ENCODE measurements at places on chromosomes 2 and 18.

- no peak for DNase-seq
Observed at GRCh38 chr2:61419129-61419528, 51.8 kb downstream of the USP34 start.

DNA sequence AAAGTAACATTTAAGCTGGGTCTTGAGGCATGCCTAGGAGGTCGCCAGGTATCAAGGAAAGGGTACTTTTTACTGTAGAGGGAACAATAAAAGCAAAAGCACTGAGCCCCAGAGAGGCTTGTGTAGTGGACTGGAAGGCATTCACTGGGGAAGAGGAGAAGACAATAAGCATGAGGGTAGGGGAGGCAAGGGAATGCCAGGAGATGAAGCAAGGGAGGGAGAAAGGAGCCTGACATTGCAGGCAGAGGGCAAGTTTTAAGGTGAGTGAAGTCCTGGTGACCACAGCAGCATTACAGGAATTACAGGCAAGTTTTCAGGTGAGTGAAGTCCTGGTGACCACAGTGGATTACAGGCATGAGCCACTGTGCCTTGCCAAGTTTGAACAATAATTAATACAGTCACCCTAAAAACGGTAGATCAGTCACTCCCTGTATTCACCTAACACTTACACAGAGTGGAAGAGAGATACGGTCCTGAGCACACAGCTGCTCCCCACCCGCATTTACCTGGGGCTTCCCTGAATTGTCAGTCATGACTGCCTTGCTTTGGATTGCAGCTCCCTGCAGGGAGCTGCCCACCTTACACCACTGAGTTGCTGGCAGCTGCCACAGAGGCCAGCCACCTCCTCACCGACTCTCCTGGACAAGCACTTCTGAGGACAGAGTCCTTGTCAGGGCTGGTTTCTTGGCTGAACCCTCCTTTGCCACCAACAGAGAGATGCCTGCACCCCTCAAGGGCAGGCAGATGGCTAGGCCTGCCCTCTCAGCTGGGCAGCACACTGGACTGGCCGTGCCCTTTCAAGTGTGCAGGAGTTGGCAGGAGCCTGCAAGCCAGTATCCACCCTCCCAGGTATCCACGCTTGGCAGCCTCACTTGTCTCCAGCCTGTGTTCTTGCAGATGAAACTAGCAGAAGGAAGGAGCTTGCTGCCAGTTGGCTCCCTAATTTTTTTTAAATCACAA lies 153.2 kb upstream of the MSH6 start:
- DNase-seq: no peak

DNA sequence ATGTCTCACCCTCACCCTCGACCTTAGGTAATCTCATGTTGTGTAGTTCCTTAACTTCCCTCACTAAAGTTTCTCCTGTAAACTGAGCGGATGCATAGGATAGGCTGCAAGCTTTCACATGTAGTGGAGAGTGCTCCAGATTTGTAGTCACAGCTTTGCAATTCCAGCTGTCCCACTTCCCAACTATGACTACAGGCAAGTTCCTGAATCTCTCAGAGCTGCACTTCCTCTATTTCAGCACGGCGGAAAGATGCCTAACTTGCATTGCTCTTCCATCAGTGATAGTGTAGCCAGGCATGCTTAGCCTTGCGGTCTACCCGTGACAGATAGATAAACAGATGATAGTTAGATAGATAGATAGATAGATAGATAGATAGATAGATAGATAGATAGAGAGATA lies 183.1 kb upstream of the CCDC68 start:
- DNase-seq: no peak

DNA sequence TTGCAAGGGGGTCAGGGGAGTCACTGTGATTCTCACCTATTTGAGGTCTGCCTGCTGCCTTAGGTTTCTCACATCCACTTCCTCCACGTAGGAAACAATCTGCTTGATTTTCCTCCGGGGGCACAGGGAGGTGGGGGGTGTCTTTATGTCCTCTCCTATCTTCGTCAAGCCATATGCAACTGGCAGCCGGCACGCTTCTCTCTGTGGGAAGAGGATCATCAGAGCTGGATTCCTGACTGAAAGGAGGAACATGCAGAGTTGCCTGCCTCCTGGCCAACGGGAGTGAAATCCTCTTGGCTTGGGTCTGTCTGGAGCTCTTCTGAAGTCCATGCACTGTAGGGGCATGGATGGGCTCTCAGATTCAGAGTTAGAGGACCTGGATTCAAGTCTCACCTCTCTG lies 43.1 kb upstream of the ACVR1 start:
- DNase-seq: no peak

DNA sequence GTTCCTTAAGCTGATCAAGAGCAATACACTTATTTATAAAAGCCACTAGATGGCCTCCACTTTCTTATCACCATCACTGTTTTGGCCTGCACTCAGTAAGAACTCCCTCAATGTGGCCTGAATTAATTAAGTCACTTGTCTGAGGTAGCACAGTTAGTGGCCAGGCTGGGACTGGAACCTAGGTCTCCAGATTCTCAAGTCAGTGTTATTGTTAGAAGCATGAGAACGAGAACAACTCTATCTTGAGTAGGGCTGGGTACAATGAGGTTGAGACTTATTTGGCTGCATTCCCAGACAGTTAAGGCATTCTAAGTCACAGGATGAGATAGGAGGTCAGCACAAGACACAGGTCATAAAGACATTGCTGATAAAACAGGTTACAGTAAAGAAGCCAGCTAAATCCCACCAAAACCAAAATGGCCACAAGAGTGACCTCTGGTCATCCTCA lies 115.8 kb downstream of the SS18 start:
- DNase-seq: no peak

DNA sequence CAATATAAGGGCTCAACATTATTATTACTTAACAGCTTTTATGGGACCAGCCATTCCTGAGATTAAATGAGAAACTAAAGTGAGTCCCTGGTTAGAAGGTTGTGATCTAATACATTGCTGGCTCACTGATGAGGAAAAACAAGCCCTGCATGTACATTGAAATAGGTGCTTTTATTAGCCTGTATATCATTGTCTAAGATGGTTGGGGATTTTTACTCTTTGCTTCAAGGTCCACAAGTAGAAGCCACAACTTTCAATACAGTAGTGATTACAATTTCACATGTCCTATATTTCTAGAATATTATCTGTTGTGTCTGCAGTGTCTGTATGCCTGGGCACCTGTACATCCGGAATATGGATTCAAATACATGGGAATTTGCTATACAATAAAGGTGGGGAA lies 104.1 kb upstream of the FZD5 start:
- no peak for DNase-seq

DNA sequence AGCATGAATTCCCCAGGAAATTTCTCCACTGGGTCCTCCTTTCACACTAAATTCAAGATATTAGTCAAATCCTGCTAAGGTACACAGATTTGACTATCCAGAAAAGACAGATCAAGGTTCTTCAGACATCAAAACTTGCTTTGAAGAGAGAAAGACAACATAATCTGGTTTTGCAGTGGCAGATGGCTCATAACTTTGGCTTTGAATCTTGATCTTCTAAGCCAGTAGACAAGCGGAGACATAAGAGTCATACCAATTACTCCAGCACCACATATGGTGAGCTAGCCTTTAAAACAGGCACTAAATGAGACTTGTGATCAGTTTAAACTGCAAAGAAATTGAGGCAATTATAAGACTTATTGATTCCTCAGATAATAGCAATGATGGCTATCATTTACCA lies 29.3 kb downstream of the PDE11A start:
- DNase-seq: no peak

- DNase-seq: no peak
Observed at GRCh38 chr2:222391743-222392285, 32.5 kb upstream of the SGPP2 start.

DNA sequence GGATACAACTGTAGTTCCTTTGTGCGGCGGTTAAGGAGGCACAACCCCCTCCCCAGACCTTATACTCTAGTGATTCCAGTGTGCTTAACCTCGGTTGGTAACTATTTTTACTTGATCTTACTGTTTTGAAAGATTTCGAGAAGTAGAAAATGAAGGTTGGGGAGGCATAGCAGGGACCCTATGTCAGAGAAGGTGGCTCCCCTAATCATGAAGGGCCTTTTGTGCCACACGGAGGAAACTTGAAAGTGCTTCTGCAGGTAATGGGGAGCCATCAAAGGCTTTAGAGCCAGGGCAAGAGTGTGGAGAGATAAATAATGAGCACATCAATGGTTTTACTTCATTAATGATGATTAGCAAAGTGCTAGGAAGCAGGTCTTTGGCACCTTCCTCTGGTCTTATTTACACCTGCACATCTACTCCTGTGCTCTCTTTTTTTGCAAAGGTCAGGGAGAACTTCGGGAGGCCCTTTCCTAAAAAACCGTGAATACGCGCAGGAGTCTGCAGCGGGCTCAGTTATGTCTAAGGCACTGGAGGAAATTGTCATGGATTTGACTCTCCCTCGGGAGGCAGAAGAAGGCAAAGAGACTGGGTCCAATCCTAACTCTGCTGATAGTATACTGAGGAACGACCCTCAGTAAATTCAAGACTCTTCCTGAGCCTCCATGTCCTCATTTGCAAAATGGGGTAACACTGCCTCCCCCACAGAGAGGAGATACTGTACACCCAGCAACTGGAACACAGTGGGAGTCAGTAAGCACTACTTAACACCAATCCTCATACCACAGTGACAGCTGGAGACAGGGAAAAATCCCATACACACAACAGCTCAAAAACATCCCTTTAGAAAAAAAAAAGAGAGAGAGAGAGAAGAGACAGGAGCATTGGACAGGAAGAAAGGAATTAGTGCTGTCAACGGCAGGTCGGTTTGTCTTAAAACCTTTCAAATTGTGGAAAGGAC lies 81.6 kb downstream of the DDX1 start:
- DNase-seq: no peak

DNA sequence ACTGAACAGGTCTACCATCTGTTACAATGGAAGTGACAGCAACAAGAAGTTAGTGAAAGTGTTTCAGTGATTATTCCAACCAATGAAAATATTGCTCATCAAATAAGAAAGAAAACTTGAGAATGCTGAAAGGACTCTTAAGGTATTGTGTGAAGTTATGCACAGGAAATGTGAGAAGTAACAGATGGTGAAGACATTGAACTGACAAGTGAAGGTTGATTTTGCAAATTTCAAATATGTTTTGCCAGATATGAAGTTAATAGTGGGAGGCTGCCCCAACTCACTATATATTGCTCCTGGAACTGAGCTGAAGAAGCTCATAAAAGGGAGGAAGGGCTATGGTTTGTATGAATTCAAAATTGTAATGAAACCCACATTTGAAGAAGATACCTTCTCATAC lies 97.5 kb downstream of the PHLPP1 start:
- no peak for DNase-seq

DNA sequence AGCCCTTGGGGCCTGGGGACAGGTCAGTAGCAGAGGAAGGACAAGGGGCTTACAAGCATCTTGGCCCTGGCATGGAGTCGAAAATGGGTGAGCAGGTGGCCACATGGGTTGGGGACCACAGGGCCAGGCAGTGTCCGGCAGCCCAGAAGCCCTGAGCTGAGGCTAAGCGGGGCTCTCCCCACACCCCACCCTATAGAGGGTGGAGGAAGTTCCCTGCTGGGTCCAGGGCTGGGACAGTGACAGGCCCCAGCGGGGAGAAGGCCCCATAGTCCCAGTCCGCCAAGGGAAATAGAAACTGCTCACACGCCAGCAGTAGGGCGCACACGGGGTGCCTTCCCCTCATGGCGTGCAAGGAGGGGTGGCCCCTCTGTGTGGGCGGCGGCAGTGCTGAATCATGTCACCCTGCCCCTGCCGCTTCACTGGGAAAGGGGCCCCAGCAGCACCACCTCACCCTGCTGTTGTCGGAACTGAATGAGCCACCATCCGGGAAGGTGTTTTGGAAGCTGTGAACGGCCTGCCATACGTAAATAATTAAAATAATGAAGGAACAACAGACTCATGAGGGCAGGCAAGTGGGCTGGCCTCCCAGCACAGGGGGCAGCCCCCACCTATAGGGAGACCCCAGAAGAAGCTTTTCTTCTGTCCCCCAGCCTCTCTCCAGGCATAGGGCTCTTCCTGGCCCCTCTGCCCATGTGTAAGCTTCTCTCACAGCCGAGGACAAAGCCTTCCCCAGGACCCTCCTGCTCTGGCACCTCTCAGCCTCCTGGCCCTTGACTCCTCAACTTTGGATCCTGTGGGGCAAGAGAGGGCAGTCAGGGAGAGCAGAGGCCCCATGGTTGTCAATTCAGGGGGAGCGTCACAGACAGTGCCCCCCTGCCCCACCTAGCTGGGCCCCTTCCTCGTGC lies 12.7 kb upstream of the DUSP2 start:
- DNase-seq: no peak

- DNase-seq: no peak
Observed at GRCh38 chr2:26527726-26528585, 50.0 kb upstream of the OTOF start.

DNA sequence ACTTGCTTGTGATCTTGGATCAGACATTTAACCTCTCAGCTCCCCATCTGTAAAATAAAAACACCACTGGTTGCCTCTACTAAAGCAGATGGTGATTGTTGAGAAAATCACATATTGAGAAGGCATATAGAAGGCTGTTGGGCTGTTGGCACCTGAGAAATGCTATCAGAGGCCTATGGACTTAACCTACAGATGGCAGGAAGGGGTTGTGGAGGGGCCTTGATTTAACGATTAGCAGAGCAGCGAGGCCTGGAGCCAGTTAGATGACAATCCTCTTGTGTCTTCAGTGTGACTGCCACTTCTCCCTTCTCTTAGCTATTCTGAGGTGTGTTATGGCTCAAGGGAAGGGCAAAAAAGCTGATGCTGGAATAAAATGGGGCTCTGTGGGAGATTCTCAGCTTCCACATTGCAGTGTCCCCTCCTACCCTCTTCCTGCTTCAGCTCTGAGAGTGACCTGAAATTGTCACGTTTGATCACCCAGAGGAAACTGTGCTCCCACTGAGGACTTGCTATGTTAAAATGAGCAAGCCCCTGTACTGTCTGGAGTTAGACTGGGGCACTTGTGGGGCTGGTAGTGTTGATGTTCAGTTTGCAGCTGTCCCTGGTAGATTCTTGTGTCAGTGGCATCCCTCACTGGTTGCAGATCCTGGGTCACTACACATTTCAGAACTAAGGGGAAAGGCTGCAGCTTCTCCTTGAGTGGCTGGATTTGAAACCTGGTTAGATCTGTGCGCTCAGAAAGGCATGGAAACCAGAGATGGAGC lies 31.5 kb downstream of the CXCR4 start:
- no peak for DNase-seq

DNA sequence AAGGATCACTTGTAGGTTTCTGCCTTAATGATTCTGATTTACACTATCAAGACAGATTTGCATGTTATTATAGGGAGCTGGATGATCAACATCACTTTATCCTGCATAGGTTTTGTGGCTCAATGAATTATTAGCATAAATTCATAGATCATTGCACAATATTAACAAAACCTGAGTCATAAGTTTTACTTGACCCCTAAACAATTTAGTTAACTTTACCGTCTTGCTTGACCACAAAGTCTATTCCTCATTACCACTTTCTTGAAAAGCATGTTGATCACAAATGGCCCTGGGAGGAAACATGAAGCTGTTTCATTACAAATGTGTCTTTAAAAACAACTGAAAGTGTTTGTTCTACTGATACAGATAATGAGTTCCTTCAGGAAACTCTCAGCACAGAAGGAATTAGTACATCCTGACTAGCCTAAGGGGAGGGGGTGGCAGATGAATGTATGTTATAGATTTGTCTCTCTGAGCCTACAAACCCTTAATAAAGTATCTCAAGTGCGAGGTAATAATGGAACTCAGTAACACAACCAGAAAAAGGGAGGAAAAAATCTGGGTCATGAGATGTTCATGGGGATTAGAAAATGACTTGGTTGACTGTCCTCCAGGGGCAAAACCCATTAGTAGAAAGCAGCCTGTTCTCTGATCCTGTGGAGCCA lies 303.4 kb downstream of the PIK3C3 start:
- no peak for DNase-seq

All from fibroblast of skin of left biceps (primary cell).